Fibroblast of the aortic adventitia (primary cell): ENCODE measurements at places on chromosomes 7 and 10.

- DNase-seq = no peak
These were observed 1.5 kb upstream of the SFR1 start for GRCh38 chr10:104120512-104120902.

- no peak for DNase-seq
These were observed 106.2 kb upstream of the DLX6 start for GRCh38 chr7:96899108-96899507.

- no peak for DNase-seq
These were observed 105.2 kb downstream of the VWC2 start for GRCh38 chr7:49878627-49879026.

- no peak for DNase-seq
These were observed 54.5 kb upstream of the COL13A1 start for GRCh38 chr10:69747179-69747578.

- no peak for DNase-seq
These were observed 316.3 kb downstream of the PRPF18 start for GRCh38 chr10:13902868-13903587.

- peak; percentile 2 for DNase-seq
These were observed 992 bp upstream of the MGMT start for GRCh38 chr10:129465796-129466702.

- no peak for DNase-seq
These were observed 147.9 kb downstream of the CPEB3 start for GRCh38 chr10:92142949-92143348.

- no peak for DNase-seq
These were observed 282.2 kb downstream of the PHTF2 start for GRCh38 chr7:78080811-78081210.

- no peak for DNase-seq
These were observed 35.9 kb upstream of the HDAC9 start for GRCh38 chr7:18459484-18460245.

- DNase-seq = no peak
These were observed 334.6 kb downstream of the CRPPA start for GRCh38 chr7:16086743-16087142.

DNA sequence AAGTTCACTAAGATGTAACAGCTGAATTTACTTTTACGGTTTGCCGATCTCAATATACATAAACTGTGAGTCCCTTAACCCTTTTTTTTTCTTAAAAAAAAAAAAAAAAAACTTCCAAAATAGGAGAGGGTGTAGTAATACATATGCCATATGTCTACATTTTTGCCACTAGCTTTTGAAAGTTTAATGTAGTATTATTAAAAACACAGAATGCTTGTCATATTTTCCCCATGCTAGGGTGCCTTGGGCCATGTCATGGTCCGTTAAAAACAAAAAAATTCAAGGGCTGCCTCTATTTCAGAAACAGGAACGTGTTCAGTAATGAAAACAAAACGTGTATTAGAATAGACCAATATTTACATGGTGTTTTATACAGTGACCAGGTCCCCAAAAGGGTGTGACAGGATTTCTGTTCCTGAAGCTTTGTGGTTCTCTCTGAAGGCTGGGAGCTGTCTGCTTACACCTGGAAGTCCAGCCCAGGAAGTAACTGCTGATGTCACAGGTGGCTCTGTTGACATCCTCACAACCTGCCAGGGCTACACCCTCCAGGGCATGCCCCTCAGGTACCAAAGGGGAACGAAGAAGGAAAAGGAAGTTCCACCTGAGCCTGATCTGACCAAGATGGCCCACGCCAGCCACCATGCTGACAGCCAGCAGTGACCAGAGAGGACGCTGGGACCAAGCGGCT, 79.0 kb downstream of the COBL start:
- DNase-seq = no peak

DNA sequence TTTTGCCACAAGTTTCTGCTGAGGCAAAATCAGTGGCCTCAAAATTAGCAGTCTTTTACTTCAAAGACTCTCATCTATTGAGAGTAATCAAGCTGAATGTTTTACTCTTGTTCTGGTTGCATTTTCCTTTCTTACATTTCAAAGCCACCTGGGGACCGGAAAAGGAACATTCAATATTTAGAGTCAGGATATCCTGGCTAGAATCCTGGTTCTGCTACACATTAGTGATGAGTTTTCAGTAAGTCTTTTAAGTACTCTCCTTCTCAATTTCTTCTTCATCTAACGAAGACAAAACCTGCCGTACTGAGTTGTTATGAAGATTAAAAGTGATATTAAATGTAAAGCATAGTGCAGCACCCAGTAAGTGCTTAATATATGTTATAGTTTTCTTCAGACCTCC, 52.5 kb downstream of the LAMB4 start:
- DNase-seq = no peak

GRCh38 chr7:4882169-4883032, 1.1 kb downstream of the RADIL start:
- DNase-seq = peak; percentile 87

DNA sequence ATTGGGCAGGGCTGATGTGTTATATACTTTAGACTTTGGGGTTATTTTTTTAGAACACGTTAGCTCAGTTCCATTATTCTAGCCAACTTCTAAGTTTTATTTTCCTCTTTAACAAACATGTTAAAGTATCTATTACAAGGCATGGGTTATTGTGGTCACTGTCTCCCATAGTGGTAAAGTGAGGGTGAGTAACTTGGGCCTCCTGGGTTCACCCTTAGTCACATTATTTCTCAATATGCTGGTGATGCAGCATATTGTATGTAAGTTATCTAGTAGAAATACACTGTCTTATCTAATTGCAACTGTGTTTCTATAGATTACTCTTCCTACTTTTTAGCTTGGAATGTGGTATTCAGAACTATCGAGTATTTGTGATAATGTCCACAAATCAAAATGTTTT, 65.9 kb downstream of the BBS9 start:
- DNase-seq = peak; percentile 77

DNA sequence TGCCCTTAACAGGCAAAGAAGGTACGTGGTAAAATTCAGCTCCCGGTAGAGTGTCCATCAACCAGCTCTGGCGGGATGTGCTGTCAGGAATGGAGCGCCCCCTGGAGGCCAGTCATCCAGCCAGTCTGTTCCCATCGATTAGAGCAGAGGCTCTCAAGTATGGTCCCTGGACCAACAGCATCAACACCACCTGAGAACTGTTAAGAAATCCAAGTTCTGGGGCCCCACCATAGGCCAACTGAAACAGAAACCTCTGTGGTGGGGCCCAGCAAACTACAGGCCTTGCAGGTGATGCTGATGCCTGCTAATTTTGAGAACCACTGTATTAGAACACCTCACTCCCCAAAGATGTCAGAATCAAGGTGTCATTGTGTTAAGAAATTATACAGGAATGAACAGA, 109.2 kb downstream of the DPY19L1 start:
- no peak for DNase-seq

DNA sequence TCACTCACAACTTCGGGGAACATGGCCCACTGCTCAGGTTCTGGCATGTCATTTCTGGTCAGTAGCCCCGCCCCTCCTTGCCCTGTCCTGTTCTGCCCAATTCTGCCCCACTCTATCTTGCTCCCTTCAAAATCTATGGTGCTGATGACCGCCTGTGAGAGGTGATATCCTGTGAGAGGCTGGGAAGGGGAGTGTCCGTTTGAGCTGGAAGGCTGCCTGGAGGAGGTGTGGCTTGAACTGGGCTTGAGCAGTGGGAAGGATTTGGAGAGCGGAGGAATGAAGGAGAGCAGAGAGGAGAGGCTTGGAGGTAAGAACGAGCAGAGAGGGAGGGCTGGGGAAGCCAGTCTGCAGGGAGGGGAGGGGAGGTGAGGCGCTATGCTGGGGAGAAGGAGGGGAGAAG, 145.3 kb downstream of the RPS24 start:
- peak; percentile 49 for DNase-seq

DNA sequence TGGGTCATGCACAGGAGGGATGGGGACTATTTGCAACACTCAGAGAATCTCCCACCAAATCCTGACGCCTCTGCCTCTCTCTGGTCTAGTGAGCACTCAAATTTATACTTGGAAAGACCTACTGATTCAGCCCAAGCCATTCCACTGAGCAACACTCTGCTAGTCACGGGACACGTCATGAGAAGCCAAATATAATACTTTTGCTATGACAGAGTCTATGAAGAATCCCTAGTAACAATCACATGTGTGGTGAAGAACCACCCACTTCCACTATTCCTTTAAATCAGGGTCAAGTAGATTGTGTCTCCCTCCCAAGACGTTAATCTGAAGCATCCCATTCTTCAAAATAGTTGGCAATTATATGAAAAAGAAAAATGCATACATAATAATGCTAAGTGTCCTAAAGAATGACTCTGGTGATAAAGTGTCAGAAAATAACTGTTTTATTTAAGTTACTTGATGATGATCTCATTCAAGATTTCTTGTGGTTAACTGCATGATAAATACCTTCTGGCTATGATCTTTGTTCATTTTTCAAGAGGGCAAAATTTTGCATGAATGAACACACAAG, 28.5 kb downstream of the CHCHD3 start:
- peak; percentile 97 for DNase-seq

GRCh38 chr7:64884913-64885370, 18.1 kb upstream of the ZNF273 start:
- no peak for DNase-seq

DNA sequence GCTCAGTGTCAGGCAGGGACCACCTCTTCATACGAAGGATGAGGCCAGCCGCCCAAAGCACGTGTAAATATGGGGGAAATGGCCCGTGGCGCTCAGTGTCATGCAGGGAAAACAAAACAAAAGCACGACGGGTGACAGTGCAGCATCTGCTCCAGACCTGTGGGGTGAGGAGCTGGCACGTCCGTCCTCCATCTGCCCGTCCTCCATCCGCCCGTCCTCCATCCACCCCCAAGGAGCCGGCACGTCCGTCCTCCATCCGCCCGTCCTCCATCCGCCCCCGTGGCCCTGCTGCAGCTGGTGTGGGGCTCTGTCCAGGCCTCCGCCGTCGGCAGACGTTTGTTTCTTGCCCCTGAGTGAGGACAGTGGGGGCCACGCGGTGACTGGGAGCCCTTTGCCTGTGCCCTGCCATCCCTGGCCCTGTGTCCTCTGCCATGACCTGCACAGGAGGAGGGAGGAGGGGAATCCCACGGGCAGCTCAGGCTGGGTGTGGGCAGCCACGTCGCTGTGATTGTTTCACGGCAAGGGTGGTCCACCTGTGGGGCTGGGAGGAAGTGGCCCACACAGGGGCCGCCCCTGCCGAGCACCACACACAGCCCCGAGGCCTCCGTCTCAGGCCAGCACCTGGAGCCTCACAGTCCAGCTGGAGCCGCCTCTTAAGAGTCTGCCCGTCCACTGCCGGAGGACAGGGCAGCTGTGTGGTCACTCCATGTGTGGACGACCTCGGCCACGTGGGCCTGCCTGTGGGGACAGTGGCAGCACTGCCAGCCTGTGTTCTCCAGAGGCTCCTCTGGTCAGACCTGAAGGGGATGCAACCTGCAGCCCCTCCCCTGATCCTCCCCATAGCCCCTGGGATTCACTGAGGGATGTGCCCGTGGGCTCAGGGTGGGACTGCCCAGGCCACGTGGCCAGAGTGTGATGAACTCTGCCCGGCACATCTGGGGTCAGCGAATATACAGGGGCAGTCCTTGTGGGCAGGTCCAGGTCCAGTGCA, 38.2 kb upstream of the DPYSL4 start:
- no peak for DNase-seq

DNA sequence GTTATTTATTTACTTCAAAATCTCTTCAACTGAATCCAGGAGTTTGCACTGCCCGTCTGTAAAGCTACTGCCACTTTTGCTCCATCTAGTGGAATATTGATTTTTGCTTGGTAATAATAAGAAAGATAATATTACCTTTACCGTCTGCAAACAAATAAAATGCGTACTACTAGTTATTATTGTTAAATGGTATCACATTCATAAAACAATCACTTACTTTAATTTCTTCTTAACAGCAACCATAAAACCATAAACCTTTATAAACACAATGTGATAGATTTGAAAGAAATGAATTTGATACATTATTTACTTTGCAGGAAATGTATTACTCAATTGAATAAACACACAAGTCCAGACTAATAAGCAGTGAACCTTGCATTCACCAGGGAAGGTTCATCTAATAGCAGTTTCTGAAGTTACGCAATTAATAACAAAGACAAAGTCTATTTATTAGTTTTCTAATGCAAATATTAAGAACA, 6.4 kb downstream of the AGMO start:
- DNase-seq = peak; percentile 46

- peak; percentile 34 for DNase-seq
These were observed 48.1 kb downstream of the CD36 start for GRCh38 chr7:80686576-80686975.

- DNase-seq = no peak
These were observed 13.1 kb upstream of the FBXW4 start for GRCh38 chr10:101708073-101708472.

DNA sequence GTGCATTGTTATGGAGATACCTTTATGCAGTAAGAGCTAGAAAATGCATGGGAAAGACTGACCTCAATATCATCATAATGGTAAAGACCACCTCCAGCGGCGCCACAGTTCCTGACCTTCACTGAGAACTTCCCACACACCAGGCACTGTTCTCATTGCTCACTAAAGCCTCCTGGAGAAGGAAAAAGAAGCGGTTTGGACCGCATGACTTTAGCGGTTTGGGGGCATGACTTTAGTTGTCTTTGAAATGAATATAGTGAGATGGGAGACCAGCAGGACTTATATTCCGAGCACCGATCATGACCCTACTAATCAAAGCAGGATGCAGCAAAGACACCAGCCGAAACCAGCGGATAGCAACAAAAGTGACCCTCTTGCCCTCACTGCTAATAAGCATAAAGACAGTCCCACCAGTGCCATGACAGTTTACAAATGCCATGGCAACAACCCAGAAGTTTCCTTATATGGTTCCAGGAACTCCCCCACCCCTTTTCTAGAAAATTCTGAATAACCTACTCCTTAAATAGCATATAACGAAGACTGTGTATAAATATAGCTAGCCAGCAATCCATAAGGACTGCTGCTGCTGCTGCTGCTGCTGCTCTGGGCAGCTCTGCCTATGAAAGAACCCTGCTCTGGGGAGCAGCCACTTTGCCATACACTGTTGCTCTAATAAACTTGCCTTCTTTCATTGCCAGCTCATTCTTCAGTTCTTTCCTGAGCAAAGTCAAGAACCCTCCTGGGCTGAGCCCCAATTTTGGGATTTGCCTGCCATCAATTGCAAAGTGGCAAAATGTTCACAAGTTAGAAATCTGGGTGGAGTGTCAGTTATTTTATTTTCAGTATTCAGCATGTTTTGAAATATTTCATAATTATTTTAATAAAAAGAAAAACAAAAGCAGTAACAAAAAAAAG, 694.1 kb downstream of the SUGCT start:
- DNase-seq = no peak

- peak; percentile 4 for DNase-seq
These were observed 569 bp downstream of the SLC26A5 start for GRCh38 chr7:103445228-103446048.

- DNase-seq = no peak
These were observed 65.1 kb downstream of the IGF2BP3 start for GRCh38 chr7:23405240-23405618.

DNA sequence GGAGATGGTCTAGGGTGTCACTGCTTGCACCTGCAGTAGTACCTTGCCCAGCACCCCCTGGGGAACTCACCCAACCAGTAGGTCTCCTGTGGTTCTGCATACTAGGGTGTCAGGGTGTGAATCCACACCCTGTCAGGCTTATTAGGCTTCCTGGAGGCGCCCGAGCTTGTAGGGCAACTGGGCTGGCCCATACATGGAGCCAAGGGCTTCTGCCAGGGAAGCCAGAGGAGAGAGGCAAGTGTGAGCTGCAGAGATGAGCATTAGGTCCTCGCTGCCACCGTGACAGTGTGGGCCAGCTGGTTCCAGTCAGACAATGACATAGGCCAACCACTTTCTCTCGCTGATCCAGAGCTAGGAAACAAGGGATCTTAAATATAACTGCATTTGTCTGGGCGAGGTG, 11.2 kb downstream of the MXI1 start:
- no peak for DNase-seq
